Left ventricle myocardium inferior (tissue), 1 donor: ENCODE measurements at places on chromosomes 7 and 10.

- no peak for DNase-seq
These were observed 86.6 kb downstream of the COL28A1 start for GRCh38 chr7:7449055-7449454.

- no peak for DNase-seq
These were observed 229.0 kb downstream of the STK31 start for GRCh38 chr7:23938937-23939552.

DNA sequence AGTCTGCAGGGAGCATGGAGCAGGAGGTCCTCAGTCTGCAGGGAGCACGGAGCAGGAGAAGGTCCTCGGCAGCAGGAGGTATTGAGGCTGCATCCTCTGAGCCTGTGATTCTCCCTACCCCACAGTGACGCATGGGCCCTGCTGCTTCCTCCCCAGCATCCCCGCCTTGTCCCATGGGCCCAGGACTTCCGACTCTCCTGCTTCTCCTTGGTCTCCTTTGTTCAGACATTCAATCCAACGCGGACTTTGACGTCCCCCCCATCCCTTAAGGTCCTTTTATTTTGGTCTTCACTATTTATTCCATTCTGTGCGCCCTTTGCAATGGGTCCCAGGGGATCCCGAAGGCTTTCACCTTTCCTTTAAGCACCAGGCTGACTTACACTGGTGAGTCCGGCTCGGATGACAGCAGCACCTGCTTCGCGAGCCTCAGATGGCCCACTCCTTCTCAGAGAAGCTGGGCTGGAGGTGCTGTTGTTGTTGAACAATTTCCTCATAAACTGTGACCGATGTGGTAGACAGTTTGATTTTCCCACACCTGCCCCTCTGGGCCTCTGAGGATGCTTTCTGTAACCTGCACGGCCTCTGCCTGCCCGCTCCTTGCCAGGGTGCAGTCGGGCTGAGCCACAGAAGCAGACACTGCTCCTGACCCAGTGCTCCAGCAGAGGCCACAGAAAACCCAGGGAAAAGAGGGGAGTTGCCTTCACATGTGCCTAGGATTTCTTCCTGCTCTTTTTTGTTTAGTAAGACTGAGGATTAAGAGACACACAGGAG lies 407.2 kb upstream of the SHH start:
- no peak for DNase-seq

- DNase-seq, result no peak
These were observed 197.6 kb upstream of the FOXK1 start for GRCh38 chr7:4484545-4484944.

GRCh38 chr7:29247224-29247962 lies 52.8 kb downstream of the CHN2 start:
- no peak for DNase-seq

DNA sequence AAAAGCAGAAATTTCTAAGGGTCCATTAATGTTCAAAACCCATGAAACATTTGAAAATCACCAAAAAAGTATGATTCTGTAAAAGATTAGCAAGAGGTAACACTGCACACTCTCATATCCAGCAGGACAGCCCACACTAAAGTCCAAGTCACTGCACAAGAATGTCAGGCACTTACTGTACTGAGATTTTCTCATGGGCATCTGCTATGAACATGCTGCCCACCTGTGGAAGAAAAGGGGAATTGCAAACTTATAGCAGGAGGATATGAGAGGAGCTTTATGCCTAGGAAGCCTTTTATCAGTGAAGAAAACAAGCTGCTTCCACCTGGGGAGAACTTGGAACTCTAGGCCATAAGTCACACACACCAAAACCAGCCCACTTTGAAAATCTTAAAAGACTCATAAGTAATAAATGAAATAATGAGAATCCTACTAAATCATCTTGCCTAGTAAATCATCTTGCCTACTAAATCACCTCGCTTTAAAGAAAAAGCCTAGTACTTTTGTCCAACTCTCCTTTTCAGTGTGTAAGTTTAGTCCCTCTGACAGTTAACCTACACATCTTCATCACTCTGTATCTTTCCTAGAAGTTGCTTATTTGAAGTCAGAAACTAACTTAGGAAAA lies 46.1 kb downstream of the ARMH3 start:
- DNase-seq, result no peak

DNA sequence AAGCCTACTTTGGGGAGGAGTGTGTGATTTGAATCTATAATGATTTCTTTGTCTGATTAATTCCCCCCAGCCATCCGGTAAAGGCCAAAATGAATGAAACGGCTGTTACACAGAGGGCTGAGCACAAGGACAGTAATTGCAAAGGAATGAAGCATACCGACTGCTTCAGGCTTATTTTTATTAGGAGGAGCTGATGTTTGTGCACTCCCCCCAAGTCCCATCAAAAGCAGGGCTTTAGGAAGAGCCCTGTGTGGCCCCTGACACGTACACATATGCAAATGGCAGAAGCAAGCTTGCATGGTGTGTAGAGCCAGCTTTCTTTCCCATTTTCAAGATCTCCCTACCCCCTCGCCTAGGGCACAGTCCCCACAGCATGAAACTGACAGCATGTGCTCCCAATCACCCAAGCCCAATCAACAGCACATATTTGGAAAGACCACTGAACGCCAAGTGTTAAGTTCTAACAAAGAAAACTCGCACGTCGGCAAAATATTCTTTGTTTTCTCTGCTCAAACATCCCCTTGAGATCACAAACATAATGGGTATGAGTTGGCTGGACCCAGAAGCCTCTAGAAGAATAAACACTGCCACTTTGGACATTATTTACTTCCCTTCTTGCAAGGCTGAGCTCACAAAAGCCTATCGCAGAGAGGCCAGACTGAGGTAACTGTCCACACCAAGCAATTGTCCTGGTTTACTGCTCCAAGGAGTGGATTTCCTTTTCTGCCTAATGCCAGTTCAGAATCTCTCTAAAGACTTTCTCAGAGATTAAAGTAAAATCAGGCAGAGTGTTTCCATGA lies 143.0 kb downstream of the CUBN start:
- no peak for DNase-seq

GRCh38 chr10:121736315-121737130 lies 138.3 kb upstream of the FGFR2 start:
- no peak for DNase-seq

DNA sequence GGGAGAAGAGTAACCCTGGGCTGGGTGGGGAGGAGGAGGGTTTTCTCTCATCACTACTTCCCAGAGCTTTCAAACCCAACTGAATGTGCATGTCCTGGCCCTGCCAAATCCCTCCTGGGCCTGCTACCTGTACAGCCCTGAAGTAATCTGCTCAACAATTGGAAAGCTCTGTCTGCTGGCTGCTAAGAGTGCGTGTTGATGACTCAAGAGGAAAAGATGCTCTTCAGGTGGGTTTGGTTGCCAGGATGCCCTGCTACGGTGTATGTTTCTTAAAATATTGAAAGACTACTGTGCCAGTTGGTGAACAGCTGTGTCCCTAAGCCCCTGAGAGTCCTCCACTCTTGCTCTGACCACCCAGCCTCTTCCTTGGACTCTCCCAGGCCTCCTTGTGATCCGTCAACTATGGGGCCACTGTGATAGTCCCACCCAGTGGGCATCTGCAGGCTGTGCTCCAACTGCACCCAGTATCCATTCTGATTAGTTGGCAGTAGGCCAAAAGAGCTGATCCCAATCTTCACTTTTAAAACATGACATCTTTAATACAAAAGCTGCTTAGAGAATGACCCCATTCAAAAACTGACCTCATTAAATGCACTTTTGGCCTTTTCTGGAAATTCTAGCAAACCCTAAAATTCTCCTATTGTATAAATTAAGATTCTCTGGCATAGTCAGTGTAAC lies 85.6 kb downstream of the AOAH start:
- no peak for DNase-seq

DNA sequence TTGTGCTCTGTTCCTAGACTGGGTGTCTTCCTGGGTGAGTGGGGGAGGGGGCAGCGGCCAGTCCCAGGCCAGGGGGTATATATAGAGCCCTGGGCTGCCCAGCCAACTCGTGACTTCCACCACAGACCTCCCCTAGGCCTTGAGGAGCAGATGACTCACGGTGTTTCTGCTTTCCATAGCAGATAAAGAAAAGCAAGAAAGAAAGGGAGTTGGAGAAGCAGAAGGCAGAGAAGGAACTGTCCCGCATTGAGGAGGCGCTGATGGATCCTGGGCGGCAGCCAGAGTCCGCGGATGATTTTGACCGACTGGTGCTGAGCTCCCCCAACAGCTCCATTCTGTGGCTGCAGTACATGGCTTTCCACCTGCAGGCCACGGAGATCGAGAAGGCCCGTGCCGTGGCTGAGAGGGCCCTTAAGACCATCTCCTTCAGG lies 10.1 kb downstream of the CALHM2 start:
- DNase-seq, result peak; percentile 46

DNA sequence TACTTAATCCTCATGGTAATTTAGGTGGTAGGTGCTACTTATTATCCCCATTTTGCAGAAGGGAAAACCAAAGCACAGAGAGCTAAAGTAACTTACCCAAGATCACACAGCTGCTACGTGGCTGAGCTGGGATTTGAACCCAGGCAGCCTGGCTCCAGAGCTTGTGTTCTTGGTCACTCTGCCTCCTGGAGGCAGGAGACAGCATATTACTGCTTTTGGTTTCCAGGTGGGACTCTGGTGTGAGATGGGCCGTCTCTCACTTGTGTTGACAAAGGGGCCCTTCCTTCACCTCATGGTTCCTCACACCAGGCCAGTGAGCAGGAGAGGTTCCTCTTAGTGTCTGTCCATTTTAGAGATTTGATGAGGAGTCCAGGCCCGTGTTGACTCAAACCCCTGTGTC lies 79.8 kb upstream of the PPIF start:
- no peak for DNase-seq

GRCh38 chr7:148664324-148664723 lies 34.4 kb upstream of the CUL1 start:
- peak; percentile 26 for DNase-seq

GRCh38 chr10:10527861-10528562 lies 489.7 kb upstream of the CELF2 start:
- no peak for DNase-seq

DNA sequence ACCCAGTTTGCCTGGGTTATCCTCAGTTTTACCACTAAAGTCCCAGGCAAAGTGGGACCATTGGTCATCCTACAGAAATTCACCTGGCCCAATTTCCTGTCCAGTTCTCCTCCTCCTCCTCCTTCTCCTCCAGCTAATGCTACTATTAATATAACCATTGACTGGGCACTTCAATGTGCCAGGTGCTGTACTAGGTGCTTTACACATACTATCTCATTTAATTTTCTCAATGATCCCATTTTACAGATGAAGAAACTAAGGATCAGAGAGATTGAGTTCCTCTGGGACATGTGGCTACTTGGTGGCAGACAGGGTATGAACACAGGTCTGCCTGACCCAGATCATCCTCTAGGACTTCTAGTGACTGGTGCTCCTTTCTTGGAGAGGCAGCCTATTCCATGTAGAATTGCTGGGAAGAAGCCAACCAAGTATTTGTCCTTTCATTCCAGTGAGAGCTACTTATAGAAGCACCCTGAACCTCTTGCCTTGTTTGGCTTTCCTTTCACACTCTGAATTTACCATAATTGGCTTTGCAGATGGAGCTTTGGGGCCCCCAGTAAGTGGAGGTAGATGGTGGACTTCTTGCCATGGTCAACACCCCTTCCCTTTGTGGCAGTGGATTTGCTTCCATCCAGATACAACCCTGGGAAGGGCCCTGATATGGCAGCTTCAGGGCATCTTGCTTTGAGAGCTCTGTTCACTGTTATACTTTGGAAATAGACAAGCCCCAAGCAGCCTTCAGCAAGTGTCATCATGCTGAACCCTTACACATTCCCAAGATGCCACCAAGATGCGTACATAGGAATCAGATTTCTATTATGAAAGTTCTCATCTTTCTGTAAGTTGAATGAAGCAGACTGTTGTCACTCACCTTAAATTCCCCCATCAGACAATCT lies 78.7 kb downstream of the MYOF start:
- no peak for DNase-seq

GRCh38 chr7:99373091-99374066 lies 1.2 kb upstream of the ARPC1B start:
- no peak for DNase-seq

GRCh38 chr7:70788276-70788675 lies 343.7 kb upstream of the GALNT17 start:
- DNase-seq, result no peak

- no peak for DNase-seq
These were observed 52.7 kb downstream of the TASOR2 start for GRCh38 chr10:5737352-5737751.

DNA sequence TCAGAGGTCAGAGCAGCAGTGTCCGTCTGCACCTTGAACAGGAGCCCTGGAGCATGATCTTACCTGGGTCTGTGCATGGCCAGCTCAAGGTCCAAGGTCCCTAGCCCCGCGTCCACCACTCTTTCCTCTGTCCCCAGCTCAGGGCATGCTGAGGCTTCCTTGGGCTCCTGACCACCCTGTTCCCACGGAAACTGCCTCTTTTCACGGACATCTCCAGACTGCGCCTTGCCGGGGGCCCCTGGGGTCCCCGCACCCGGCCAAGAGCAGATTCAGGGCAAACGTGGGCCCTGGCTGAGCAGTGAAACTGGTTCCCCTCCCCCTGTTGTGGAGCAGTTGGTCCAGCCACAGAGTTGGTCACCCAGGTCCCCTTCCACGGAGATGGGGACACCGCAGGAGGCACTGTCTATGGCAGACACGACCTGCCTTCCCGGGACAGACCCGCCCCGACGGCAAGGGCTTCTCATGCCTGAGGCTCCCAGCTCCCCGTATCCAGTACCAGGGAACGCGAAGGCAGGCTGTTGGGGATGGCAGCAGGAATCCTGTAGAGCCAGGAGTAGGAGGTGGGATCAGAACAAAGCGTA lies 217.4 kb upstream of the PPP2R2D start:
- no peak for DNase-seq

DNA sequence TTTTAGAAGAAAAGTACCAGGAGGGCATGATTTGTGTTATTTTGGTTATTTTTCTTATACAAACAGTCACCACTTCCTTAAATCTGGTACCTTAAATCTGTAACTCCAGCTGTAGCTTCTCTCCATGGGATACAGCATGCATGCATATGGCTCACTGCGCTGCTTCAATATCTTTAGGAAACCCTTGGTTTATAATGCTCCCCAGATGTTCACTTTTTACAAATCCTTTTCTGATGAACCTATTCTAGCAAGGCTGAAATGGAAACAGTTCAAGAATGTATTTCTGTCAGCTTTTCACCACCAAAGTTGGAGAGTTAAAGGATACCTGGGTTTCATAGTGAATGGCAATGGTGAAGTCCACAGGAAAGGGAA lies 50.9 kb downstream of the LAMB4 start:
- DNase-seq, result no peak

DNA sequence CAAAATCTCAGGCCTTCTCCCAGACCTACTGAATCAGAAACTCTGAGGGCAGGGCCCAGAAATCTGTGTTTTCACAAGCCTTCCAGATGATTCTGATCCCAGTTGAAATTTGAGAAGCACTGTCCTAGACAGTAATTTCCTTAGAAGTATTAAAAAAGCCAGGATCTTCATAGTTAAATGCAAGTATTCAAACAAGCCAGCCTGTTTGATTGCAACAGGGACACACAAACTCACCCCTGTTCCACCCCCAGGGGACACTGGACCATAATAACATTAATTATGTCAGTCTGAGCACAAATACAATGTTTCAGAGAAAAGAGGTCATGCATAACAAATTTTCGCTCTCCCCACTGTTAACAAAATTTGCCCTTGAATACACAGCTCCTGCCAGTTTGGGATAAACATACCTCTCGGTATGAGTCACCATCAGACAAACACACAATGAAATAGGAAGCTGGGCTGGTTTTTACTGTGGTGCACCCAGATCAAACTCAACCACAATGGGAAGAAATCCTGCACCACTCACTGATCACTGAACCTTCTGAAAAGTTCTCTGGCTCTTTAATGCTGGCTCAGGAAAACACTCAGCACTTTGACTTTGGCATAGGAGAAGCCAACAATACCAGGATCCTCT lies 34.3 kb downstream of the ABLIM1 start:
- no peak for DNase-seq
